Mucosa of descending colon (tissue), 3 donors: ENCODE measurements at places on chromosomes 13 and 19. TPM values are rescaled to one million over a fixed set of nuclear protein-coding genes. Genes with fewer than 3 reads are reported as not detected.

GRCh38 chr19:38346837-38347236 lies 11.2 kb downstream of the CATSPERG start:
- DNase-seq: no peak

Gene MEF2B
- 2.5 TPM for total RNA-seq

Gene SOX1
- total RNA-seq: not detected

- DNase-seq: no peak
Observed at GRCh38 chr13:77779552-77780272, 82.2 kb downstream of the SLAIN1 start.

DNA sequence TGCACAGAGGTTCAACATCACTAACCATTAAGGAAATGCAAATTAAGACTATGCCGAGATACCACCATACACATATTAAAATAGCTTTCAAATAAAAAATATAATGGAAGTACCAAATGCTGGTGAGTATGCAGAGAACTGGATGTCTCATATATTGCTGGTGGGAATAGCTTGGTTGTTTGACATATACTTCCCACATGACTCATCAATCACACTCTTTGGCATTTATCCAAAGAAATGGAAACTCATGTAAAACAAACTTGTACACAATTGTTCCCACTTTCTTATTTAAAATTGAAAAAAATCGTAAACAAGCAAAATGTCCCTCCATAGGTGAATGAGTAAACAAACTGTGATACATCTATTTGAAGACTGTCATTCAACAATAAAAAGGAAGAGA lies 982.6 kb upstream of the ATXN8OS start:
- DNase-seq: no peak

- DNase-seq: no peak
Observed at GRCh38 chr19:2970201-2970835, 7.0 kb upstream of the TLE6 start.

GRCh38 chr13:29901710-29902631 lies 51.6 kb upstream of the UBL3 start:
- peak; percentile 61 for DNase-seq

Gene PRR19
- 1.0 TPM for total RNA-seq
